ENCODE measurements at places on chromosomes 1 and 21.

GRCh38 chr21:35375115-35375514, 326.0 kb upstream of the RUNX1 start:
- H3K36me3 ChIP-seq = no peaks in the 10 kb centered on the region
- no peak for DNase-seq
- H3K4me1 ChIP-seq = peaks cover 12% of the 10 kb centered on the region
- peaks cover 3% of the 10 kb centered on the region for H3K27me3 ChIP-seq
- H3K4me3 ChIP-seq = no peak overlapping the region
- H3K27ac ChIP-seq = no peak overlapping the region

- H3K36me3 ChIP-seq = no peaks in the 10 kb centered on the region
- H3K4me1 ChIP-seq = no peaks in the 10 kb centered on the region
- no peak overlapping the region for H3K27ac ChIP-seq
- DNase-seq = no peak
Observed at GRCh38 chr1:899636-900317, 23.9 kb upstream of the SAMD11 start.

DNA sequence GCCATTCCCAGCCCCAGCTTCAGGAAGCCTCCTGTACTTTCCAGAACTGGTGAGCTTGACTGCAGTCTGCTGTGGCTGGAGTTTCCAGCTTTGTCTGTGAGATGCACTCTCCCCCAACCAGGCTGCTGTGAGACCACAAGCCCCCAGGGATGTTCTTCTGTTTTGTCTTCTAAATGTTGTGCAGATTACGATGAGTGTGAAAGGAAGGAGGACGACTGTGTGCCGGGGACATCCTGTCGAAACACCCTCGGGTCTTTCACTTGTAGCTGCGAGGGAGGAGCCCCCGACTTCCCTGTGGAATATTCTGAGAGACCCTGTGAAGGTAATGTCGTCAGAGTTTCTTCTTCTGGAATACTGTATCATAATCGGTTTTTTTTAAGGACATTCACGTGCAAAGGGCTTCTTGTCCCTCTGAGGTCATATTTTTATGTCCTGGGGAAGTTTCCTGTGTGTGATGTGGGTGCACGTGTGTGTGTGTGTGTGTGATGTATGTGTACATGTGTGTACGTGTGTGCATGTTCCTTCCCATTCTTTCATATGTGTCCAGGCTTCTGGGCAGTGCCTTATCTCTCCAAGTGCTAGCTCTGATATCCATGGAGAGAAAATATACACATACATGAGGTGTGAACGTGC, 49.9 kb downstream of the UMODL1 start:
- H3K27me3 ChIP-seq = peaks cover 12% of the 10 kb centered on the region
- H3K36me3 ChIP-seq = peaks cover 3% of the 10 kb centered on the region
- peaks cover 31% of the 10 kb centered on the region for H3K4me1 ChIP-seq
- no peak for DNase-seq

DNA sequence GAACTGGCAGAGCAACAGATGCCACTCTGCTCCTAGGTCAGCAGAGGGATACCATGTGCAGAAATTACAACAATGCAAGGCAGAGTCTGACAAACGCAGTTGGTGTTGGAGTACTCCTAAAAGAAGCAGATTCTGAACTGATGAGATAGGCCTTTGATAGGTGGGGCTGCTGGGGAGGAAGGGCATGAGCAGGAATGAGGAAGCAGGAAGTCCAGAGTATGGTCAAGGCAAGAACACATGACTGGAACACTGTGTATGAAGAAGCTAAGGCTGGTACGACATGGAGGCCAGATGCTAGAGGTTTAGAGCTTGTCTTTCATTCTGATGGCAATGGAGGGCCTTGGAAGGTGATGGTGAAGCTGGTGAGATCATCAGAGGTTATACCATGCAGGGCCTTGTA, 11.5 kb upstream of the THRAP3 start:
- H3K4me3 ChIP-seq = peak overlapping the region; percentile 72
- H3K27ac ChIP-seq = no peak overlapping the region
- H3K36me3 ChIP-seq = no peaks in the 10 kb centered on the region
- H3K4me1 ChIP-seq = peaks cover 16% of the 10 kb centered on the region
- no peak for DNase-seq

- no peak for DNase-seq
- no peaks in the 10 kb centered on the region for H3K27me3 ChIP-seq
- H3K27ac ChIP-seq = peak overlapping the region; percentile 28
- peaks cover 4% of the 10 kb centered on the region for H3K4me1 ChIP-seq
Observed at GRCh38 chr1:225642177-225642576, 10.7 kb downstream of the ENAH start.

DNA sequence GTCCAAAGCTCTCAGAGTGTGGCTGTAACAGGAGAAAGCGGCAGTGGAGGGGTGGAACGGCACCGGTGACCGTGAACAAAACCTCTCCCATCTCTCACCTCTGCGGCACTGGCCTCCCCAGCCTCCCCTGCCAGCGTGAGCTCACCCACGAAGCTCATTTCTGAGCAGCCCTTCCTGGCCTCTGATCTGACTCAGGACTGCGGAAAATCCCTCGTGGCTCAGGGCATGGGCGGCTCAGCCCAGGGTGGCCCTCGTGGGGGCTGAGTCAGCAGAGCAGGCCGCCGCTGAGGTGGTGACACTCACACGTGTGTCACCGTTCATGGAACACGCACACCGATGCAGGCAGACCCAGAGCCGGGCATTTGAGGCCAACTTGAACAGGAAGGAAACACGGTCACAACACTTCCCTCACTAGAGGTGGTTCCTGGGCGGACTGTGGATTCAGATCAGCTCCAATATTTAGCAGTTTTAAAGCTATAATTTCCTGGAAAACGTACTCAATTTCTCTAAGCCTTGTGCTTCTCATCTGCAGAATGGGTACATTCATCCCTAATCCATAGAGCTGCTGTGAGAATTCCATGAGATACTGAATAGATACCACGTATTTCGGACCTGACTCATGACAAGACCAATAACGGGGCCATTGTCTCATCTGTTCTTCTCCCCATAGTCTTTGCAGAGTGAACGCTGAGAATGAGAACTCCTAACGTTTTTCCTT, 115.0 kb upstream of the TMPRSS2 start:
- no peak for DNase-seq
- no peak overlapping the region for H3K27ac ChIP-seq
- no peaks in the 10 kb centered on the region for H3K27me3 ChIP-seq
- H3K36me3 ChIP-seq = no peaks in the 10 kb centered on the region
- H3K4me3 ChIP-seq = no peak overlapping the region

DNA sequence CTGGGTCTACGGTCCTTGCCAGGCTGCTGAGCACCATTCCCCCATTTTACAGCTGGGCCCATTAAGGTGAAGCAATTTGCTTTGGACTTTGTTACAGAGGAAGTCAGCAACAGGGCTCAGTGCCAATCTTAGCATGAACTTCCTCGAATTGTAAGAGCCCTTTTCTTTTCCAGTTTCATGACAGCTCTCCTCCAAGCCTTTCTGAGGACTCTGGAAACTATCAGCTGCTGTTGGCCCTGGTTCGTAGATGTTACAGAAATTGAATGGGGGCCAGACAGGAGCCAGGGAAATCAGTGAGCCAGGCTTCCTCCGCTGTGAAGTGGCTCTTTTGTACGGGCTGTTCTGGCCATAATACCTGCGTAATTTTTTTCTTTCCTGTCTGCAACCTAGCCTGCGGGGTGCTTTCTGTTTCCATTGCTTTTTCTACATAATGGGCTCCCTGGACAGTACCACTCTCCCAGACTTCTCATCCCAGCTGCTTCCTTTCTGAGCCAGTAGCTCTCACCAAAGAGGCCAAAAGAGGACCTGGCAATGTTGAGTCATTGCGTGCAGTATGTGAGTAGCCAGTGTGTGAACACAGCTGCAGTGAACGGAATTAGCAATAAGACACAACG, 386.3 kb downstream of the DISC1 start:
- no peak overlapping the region for H3K4me3 ChIP-seq
- peaks cover 46% of the 10 kb centered on the region for H3K4me1 ChIP-seq
- H3K36me3 ChIP-seq = peaks cover 10% of the 10 kb centered on the region
- peaks cover 7% of the 10 kb centered on the region for H3K27me3 ChIP-seq
- peak overlapping the region; percentile 10 for H3K27ac ChIP-seq

DNA sequence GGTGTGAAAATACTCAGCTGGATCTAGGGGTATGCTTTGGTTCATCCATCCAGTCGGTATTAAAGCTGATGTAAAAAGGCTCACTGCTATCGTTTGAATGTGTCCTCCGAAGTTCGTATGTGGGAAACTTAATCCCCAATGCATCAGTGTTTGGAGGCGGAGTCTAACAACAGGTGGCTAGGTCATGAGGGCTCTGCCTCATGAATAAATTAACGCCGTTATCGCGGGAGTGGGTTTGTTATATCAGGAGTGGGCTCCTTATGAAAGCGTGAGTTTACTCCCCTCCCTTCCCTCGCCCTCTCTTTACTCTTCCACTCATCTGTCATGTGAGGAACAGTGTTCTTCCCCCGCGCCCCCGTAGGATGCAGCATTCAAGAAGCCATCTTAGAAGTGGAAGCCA, 48.9 kb upstream of the ZNF281 start:
- no peaks in the 10 kb centered on the region for H3K36me3 ChIP-seq
- no peaks in the 10 kb centered on the region for H3K27me3 ChIP-seq
- no peak for DNase-seq
- peaks cover 14% of the 10 kb centered on the region for H3K4me1 ChIP-seq
- H3K27ac ChIP-seq = no peak overlapping the region

- H3K4me1 ChIP-seq = no peaks in the 10 kb centered on the region
- no peak overlapping the region for H3K4me3 ChIP-seq
- peaks cover 3% of the 10 kb centered on the region for H3K27me3 ChIP-seq
Observed at GRCh38 chr1:6513320-6513801, 21.9 kb upstream of the PLEKHG5 start.

DNA sequence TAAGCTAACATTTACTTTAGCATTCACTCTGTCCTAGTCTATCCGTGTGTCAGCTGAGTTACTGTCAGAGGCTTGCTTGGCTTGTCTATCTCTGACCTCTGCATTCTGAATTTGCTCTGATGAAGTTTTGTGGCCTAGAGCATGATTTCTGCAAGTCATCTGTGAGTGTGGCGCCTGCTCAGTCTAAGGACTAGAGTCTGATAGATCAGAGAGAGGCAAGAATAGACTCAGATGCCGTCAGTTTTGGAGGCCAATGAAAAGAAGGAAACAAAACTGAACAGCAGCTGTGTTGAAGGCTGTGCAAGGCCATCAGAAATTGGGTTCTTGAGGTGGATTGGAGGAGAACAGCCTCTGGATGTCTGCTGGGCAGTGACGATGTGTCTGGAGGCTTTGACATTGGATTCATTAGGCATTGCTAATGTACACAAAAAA, 573.1 kb downstream of the USP25 start:
- no peaks in the 10 kb centered on the region for H3K27me3 ChIP-seq
- no peak for DNase-seq
- H3K36me3 ChIP-seq = no peaks in the 10 kb centered on the region
- no peak overlapping the region for H3K27ac ChIP-seq
- H3K4me3 ChIP-seq = no peak overlapping the region

DNA sequence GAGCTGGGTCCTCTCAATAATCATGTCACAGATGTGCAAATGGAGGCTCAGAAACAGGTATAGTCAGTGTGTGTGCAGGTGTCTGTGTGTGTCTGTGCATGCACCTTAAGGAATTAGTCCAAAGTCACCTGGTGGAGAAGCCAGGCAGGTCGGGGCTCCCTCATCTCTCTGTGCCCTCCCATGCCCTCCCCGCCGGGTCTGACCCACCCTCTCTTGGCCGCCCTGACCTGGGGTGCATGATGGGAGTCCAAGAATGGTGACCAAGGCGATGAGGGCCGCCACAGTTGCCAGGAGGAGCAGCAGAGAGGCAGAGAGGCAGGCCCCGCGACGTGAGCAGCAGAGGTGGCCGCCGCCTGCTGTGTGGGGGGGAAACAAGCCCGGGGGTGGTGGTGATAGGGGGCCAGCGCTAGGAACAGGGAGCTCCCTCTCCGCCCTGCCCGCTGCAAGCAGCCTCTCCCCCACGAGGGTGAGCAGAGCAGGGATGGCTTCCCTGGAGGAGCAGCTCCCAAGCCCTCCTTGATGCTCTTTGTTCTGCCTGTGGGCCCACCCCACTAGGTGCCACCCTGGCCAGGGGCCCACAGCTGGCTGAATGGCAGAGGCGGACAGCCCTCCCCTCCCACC, 3.9 kb downstream of the LDLRAD1 start:
- no peak overlapping the region for H3K27ac ChIP-seq
- H3K36me3 ChIP-seq = no peaks in the 10 kb centered on the region
- H3K4me3 ChIP-seq = no peak overlapping the region
- DNase-seq = no peak

- H3K4me3 ChIP-seq = peak overlapping the region; percentile 61
- H3K27ac ChIP-seq = no peak overlapping the region
- peaks cover 5% of the 10 kb centered on the region for H3K27me3 ChIP-seq
- no peak for DNase-seq
- no peaks in the 10 kb centered on the region for H3K4me1 ChIP-seq
Observed at GRCh38 chr1:246987083-246987690, 20.7 kb downstream of the ZNF695 start.

DNA sequence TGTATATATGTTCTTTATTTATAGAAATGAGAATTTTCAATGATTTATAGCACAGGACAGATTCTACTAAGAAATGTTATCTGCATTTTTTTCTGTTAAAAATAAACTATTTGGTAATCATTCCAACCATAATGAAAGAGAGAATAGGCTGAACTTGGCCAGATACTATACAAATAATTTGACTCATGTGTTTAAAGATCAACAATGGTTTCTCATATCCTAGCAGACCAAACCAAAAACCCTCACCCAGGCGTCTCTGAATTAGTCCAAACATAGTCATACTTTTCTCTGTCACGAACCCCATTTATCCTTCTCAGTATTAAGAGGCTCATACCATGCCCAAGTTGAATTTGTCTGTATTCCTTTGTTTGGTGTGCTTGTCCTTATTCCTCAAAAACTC, 40.3 kb downstream of the RPE65 start:
- H3K4me3 ChIP-seq = no peak overlapping the region
- H3K27me3 ChIP-seq = no peaks in the 10 kb centered on the region
- no peak for DNase-seq
- peaks cover 2% of the 10 kb centered on the region for H3K4me1 ChIP-seq

DNA sequence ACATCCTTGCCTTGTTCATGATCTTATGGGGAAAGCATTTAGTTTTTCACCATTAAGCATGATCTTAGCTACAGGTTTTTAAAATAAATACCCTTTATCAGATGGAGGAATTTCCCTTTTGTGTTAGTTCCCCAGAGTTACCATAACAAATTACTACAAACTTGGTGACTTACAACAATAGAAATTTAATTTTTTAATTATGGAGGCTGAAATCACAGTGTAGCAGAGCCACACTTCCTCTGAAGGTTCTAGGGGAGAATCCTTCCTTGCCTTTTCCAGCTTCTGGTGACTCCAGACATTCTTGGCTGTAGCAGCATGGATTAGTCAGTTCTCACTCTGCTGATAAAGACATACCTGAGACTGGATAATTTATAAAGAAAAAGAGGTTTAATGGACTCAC, 18.5 kb downstream of the MIGA1 start:
- no peak overlapping the region for H3K27ac ChIP-seq
- H3K36me3 ChIP-seq = peaks cover 2% of the 10 kb centered on the region
- no peaks in the 10 kb centered on the region for H3K27me3 ChIP-seq
- peaks cover 11% of the 10 kb centered on the region for H3K4me1 ChIP-seq
- DNase-seq = no peak
- H3K4me3 ChIP-seq = no peak overlapping the region
